ENCODE measurements at places on chromosomes 7 and 10. TPM values are rescaled to one million over a fixed set of nuclear protein-coding genes. Genes with fewer than 3 reads are reported as not detected.

- no peak for DNase-seq
These were observed 26.1 kb downstream of the FAM53B start for GRCh38 chr10:124717911-124718741.

DNA sequence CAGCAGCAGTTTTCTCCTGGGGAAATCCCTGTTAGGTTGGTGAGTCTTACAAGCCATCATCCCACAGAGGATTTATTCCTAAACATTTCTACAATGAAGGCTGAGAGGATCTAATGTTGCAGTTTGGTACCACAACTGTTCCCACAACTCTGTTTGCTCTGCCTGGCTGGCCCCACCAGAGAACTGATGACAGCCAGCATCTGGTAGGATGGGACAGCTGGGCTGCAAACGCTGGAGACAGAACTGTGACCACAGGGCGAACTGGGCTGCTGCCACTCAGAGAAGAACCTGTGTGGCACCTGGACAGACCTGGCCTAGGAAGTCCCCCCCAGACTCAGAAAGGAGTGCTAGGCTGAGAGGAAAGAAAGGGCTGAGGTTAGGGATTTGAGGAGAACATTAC lies 94.8 kb downstream of the CALN1 start:
- DNase-seq, result no peak

GRCh38 chr10:86336341-86336740 lies 30.3 kb downstream of the GRID1 start:
- DNase-seq, result no peak

- DNase-seq, result no peak
These were observed 112.4 kb upstream of the JAZF1 start for GRCh38 chr7:28292834-28293526.

DNA sequence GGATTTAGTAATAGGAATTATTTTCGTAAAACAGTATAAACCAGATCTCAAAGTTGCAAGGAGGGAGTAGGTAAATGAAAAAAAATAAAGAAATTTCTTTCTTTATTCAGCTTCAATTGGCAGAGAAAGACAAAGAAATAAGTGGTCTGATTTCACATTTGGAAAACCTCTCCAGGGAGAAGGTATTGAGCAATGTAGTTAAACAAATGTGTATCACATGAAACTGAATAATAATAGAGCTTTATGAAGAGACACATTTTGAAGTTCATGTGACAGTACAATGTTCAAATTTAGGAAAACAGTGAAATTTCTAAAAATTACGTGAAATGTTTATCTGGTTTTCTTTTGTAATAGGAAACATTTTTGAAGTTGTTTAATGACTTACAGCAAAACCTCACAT lies 63.0 kb downstream of the TAX1BP1 start:
- peak; percentile 77 for DNase-seq

DNA sequence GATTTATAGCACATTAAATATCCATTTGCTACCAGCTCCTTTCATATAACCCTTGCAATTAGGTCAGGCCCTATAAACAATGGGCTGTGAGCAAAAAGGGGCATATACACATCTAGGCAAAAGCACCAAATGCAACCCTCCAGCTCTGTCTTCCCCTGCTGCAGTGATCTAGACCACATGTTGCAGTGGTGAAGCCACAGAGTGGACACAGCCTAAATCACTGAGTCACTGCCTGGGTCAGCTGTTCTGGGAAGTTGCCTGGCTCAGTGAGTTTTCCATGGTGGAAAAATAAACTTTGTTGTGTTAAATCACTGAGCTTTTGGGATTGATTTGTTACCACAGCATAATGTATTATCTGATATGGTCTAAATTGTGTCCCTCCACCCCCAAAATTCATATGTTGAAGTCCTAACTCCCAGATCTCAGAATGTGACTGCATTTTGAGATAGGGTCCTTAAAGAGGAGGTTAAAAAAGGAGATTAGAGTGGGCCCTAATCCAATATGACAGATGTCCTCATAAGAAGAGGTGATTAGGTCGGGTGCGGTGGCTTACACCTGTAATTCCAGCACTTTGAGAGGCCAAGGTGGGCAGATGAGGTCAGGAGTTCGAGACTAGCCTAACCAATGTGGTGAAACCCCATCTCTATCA lies 70.4 kb downstream of the ZFAND4 start:
- DNase-seq, result no peak

DNA sequence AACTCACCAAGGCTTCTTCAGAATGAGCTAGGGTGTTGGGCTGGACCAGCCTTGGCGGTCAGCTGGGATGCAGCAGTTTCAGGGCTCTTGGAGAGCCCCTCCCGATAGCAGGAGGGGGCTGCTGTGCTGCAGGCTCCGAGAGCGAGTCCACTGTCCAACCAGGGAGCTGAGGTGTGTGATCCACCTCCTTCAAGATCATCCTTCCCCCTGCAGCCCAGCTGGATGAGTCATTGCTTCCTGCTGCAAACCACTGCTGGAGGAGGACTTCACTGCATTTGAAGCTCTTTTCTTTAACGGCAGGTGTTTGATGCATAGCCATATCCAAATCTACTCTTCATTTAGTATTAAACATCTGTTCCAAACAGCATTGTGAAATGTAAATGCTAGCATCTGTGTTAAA lies 54.2 kb upstream of the EBF3 start:
- no peak for DNase-seq

- no peak for DNase-seq
These were observed 7.1 kb downstream of the INHBA start for GRCh38 chr7:41695661-41696322.

DNA sequence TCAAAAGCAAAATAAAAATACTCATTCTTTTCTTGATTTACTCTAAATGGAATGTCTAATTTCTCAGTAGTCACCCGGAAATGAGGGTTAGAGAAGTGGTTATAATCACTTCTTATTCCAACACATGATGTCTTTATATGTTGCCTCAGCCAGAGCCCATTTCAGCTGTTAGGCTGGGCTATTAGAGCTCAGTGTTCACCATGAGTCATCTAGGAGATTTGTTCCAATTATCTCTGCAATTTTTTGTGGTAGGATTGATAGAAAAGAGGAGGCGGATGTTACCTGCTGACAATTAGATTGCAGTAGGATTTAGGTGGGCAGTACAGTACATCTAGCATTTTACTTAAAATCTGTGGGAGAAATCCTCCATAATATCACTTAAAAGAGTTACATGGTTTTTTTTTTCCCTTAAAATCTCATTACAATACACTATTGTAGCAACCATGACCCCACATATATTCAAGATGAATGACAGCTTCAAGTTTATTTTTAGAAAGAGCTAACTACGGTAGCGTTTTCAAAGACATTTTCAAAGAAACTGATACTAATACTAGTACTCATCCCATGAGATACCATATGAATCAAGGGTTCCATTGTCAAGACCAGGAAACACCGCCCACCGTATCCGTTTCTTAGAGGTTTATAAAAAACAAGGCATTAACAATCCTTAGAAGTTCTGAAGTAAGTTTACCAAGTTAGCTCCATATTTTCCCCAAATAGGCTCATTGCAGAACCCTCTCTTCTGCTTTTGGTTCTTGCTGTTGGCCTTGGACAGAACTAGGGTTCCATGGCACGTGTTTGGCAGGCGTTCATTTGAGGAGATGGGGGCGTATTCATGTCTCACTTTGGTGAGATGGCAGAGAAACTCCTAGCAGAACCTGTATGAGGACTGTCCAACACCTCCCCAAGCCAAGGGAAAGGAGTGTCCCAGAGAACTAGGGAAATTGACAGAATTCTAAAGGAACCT lies 10.4 kb downstream of the CPA2 start:
- DNase-seq, result peak; percentile 70

GRCh38 chr7:122161628-122162027 lies 17.6 kb upstream of the AASS start:
- no peak for DNase-seq

- DNase-seq, result no peak
These were observed 9.9 kb downstream of the SOSTDC1 start for GRCh38 chr7:16455591-16455990.

- DNase-seq, result no peak
These were observed 13.1 kb upstream of the ZCCHC24 start for GRCh38 chr10:79458483-79458882.

DNA sequence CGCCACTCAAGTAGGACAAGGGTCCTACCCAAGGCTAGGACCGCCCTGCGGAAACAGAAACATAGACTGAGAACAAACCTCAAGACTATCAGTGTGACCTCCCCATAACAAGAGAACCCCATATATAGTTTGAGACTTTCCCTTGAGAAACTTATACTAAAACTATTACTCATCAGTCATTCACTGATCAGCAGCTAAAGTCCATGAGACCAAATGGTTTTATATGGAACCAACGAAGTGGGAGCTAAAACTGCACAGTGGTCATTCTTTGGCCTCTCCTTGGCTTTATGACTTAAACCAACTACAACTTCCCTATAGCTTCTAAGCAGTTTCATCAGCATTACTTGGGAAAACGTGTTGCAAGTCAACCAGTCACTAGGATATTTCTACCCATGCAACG lies 13.7 kb upstream of the ZSCAN21 start:
- DNase-seq, result no peak

- DNase-seq, result no peak
These were observed 504 bp upstream of the TRRAP start for GRCh38 chr7:98877692-98878364.

DNA sequence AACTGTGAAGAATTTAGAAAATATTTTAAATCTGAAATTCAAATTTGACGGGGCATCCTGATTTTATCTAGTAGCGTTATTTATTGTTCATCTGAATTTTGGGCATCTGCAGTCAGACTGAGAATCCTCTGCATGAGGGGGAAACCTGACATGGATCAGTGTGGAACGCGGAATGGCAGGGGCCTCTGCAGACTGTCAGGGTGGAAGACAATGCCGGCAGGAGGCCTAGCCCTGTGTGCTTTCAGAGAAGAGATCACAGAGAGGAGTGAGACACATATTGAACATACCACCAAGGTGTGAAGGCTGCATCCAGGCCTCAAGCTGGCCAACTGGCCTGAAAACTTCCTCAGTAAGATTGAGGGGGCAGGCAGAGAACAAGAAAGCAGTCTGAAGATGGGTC lies 921.1 kb upstream of the GHITM start:
- DNase-seq, result no peak

- DNase-seq, result no peak
These were observed 66.1 kb upstream of the JCAD start for GRCh38 chr10:30125496-30125895.

DNA sequence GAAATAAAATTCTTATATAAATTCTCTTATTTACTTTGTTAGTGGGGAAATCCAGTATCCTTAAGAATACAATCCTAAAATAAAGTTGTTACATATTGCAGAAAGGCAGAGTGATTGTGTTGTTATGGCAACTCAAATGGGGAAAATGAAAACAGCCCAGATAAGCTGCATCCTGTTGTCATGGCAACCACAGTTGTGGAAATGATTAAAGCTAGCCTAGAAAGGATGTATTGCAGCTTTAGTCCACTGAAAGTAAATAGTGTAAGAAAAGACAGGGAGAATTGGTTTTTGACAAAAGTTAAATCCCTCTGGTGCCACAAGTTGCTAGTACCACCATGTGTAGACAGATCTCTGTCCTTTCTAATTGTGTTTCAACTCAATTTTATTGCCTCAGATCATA lies 43.2 kb downstream of the BTRC start:
- DNase-seq, result peak; percentile 87

DNA sequence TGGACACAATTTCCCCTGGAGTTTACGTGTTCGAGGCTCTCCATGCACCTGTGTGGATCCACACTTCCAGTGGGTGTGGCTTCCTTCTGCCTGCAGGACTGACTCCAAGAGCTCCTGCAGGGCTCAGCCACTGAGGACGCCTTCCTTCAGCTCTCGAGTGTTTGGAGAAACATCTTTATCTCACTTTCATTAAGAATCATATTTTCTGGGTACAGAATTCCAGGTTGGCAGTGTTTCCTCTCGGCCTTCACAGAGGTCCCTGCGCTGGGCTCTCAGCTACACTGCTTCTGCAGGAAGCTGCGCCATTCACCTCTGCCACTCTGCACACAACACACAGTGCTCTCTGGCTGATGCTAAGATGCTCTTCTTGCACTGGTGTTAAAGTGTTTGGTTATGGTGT lies 69.9 kb upstream of the NKX6-2 start:
- no peak for DNase-seq

- DNase-seq, result no peak
These were observed 229.7 kb downstream of the TCERG1L start for GRCh38 chr10:131081786-131082185.

DNA sequence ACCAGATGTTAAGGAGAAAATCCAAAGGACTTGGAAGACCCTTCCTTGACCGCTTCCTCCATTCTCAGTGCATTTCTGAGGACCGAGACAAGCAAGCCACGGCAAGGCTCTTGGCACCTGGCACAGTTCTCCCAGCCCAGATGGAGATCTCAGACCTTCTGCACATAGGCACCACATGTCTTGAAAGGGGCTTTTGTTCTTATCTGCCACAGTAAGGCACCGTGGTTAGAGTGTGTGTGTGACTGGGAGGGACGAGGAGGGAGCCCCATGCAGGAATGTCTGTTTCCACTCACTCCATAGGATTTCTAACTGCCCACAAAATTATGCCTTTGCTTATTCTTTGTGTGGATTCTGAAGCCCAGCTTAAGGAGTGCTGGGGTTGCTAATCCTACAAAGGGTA lies 10.3 kb upstream of the WDR86 start:
- DNase-seq, result no peak

DNA sequence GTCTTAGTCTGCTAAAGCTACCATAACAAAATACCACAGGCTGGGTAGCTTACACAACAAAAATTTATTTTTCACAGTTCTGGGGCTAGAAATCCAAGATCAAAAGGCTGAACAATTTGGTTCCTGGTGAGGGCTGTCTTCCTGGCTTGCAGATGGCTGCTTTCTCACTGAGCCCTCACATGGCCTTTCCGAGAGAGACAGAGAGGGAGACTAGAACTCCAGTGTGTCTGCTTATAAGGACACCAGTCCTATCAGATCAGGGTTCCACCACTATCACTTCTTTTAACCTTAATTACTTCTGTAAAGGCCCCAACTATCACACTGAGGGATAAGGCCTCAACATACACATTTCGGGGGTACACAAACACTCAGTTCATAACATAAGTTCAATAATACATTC lies 527.4 kb upstream of the VSTM2A start:
- DNase-seq, result no peak

DNA sequence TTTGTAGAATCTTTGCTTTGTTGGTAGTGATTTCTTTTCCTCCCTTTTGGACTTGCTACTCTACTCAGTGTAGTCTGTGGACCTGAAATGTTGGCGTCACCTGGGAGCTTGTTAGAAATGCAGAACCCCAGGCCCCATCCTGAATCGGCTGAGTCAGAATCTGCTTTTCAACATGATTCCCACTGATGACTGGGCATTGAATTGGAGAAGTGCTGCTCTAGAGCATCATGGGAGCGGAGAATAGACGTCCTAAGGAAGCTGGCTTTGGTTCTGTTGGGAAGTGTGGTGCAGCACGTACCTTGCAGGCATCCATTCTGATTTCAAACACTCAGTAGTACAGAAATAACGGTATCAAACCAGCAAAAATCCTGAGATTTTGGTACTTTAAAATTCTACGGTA lies 54.7 kb downstream of the RBM33 start:
- no peak for DNase-seq

- DNase-seq, result peak; percentile 88
These were observed 116.1 kb downstream of the RNF216 start for GRCh38 chr7:5665094-5666025.

- DNase-seq, result no peak
These were observed 2.4 kb upstream of the EBF3 start for GRCh38 chr10:129966370-129966888.

- DNase-seq, result no peak
These were observed 30.1 kb upstream of the CDHR3 start for GRCh38 chr7:105932835-105933477.

PTF1A gene
- total RNA-seq, result not detected

PNLIPRP2 gene
- total RNA-seq, result not detected

IFIT2 gene
- not detected for total RNA-seq

GATAD1 gene
- total RNA-seq, result 29.3 TPM

ABCF2 gene
- total RNA-seq, result 34.3 TPM

TCAF2 gene
- total RNA-seq, result 0.21 TPM

FAM25G gene
- total RNA-seq, result not detected

ANXA8 gene
- total RNA-seq, result 0.32 TPM
